Omental fat pad (tissue), 4 donors: ENCODE measurements at places on chromosomes 6 and 20. TPM values are rescaled to one million over a fixed set of nuclear protein-coding genes. Genes with fewer than 3 reads are reported as not detected.

MLN gene
- not detected for total RNA-seq

GRCh38 chr6:89328976-89329375 lies 13.9 kb upstream of the GABRR2 start:
- DNase-seq = no peak

GRCh38 chr6:88985901-88986300 lies 22.5 kb upstream of the RNGTT start:
- DNase-seq = no peak

- DNase-seq = no peak
Measured at GRCh38 chr20:49995586-49995985, 12.8 kb downstream of the SNAI1 start.
